ENCODE measurements at places on chromosomes 13 and 19.

DNA sequence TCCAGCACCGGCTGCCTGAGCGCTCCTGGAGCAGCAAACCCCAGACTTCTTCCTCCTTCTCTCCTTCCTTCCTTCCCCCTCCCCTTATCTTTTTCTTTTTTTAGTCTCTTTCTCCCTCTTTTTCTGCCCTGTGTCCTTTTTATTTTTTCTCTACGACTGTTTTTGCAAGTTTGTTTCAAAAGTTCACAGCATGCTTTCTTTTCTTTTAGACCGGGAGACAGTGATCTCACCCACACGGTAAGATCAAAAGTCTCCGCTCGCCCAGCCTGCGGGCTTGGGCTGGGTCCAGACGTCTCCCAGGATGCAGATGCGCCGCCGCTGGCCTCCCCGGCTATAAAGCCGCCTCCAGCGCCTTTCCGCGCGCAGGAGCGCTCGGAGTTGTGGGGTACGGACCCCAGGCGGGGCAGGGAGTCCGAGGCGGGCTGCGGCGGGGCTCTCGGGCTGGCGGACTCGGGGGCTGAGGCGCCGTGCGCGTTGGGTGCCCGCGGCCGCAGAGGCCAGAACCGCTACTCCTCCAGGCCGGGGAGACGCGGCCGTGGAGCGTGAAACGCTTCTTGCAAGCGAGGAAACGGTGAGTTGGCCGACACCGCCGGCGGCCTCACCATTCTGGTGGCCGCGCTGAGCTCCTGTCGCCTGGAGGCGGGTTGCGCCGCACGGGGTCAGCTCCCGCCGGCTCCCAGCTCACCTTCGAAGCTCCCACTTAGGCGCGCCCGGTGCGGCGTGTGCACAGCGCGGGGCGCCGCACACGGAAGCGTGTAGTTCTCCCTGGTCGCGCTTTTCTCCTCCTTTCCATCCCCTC is 2.0 kb upstream of the TSHZ3 start:
- DNase-seq, result no peak

- DNase-seq, result no peak
These were observed 15.6 kb downstream of the KDM4B start for GRCh38 chr19:4984438-4984990.

DNA sequence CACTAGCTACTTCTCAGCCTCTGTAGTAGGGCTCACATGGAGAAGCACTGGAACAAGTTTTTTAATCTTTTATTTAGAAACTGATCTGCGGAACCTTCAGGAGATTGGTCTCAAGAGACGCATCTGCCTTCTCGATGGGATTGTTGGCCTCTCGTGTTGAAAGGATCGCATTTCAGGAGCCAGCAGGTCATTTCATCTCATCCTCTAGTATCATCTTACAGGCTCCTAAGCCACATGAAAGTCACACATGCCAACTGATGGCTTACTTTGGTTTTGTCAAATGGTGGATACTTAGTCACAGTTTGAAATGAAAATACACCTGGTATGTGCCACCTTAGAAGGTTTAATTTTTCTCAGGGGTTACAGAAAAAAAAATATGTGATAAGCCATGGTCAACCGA is 1703.6 kb downstream of the EFNB2 start:
- DNase-seq, result no peak

GRCh38 chr13:112582263-112582662 is 5.7 kb downstream of the TUBGCP3 start:
- DNase-seq, result no peak

DNA sequence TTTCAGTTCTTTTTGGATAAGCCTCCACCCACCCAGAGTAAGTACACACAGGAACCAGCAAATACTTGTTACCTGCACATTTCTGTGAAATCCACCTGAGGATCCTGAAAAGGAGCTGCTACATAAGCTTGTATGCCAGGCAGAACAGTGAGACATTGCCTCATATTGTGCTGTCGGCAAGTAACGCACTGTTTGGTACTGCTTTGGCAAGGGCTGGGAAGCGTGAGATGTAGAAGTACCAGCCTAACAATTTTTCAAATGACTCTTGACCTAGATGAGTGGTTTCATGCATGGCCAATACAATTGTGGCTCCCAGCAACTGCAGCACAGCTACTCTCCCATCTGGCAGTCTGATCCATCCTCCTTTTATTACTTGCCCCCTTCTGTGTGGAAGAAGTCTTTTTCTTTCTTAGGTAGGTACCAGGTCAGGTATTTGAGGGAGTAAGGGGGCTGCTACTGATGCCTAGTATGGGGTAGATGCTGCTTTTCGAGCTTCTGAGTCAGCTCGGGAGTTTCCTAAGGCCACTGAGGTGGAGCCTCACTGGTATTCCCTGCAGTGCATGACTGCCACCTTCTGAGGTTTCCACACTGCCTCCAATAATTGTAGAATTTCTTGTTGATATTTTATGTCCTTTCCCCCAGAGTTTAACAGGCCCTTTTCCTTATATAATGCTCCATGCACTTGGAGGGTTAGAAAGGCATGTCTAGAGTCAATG is 52.2 kb downstream of the ZNF737 start:
- DNase-seq, result no peak

- no peak for DNase-seq
These were observed 581 bp downstream of the RCBTB1 start for GRCh38 chr13:49584771-49585182.

DNA sequence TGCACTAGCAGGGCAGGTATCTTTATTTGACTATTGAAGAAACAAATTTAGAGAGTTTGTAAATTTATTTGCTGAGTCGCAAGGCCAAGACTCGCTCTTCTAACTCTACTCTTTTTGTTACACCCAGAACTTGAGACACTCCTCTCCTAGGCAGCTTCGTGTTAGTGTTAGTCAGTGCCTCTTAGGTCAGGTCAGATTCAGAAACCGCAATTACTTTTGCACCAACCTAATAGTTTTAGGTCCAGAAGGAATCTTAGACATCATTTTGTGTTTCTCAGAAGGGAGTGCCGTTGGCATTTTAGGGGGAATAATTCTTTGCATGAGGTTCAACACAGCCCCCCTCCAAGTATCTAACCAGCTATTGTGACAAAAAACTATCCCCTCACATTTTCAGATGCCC is 8.8 kb downstream of the GPR180 start:
- no peak for DNase-seq

- DNase-seq, result no peak
These were observed 46.7 kb downstream of the CYP4F22 start for GRCh38 chr19:15555021-15555420.

DNA sequence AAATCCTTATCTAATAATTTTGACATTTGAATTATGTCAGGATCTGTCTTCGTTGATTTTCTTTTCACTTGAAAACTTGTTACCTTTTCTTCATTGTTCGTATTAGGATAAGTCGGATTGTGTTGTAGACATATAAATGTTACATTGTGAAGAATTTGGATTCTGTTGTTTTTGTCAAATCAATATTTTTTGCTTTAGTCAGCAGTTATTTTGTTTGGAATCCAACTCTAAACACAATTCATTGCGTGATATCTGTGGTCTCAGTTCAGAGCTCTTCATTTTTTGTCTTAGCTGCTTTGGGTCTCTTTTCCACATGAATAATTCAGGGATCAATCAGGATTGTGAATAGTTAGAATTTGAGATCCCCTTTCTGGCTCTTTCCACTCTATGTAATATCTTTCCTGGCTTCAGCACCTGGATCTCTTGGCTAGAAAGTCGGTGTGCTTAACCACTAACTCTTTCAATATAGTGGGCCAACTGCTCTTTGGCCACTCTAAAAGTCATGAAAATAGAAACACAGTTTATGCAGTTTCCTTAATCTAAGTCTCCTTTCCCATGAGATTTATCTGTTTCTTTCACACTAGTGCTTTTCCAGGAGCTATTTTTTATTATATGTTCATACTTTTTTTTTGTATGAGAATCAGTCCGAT is 2494.2 kb upstream of the PCDH20 start:
- DNase-seq, result no peak

DNA sequence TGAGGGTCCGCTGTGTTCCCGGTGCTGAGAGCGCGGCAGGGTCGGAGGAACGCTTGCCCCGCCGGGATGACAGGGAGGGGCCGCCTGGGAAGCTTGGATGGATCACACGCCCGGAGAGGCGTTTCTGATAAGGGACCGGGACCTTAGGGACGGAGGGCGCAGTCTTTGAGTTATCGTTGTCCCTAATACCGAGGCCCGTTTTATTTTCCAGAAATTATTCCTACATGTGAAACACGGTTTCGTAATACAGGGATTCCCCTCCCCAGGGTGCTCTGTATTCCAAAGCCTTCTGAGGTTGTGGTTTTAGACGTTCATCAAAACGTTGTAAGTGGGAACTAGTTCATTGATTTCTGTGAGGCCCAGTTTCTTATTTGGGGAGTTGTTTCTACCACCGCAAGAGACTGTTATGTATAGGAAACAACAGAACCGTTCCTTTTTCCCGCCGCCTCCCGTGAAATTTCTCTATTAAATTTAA is 752 bp downstream of the PDCD5 start:
- no peak for DNase-seq

- DNase-seq, result no peak
These were observed 423 bp downstream of the LSM14A start for GRCh38 chr19:34172661-34173192.

DNA sequence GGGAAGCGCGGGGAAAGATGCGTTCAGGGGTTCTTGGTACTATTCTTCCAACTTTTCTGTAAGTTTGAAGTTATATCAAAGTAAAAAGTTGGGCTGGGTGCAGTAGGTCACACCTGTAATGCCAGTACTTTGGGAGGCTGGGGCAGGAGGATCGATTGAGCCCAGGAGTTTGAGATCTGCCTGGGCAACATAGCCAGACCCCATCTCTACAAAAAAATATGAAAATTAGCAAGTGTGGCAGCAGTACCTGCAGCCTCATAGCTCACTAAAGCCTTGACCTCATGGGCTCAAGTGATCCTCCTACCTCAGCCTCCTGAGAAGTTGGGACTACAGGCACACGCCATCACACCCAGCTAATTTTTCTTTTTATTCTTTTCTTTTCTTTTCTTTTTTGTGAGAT is 12.4 kb upstream of the ZNF77 start:
- DNase-seq, result no peak

DNA sequence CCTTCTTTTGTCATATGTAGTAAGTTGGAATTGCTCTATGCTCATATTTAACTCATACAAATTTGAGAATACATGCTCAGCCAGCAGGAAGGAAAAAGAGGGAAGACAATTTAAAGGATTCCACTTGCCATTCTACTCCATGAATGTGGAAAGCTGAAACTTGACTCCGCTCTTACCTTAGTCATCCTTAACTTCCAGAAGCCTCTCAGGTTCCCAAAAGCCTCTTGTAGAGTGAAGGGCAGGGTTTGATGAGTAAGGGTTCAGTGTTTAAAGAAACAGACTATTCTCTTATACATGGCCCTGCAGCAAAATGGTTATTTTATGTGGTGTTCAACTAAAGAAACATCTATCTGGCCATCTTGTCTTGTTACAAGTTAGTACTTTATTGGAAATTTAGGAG is 27.1 kb downstream of the FAM124A start:
- DNase-seq, result no peak

GRCh38 chr13:23959231-23959862 is 62.0 kb upstream of the C1QTNF9B start:
- DNase-seq, result no peak

GRCh38 chr13:44605275-44605674 is 29.1 kb upstream of the TSC22D1 start:
- DNase-seq, result no peak

GRCh38 chr19:16018106-16018755 is 58.1 kb upstream of the TPM4 start:
- no peak for DNase-seq

- peak; percentile 36 for DNase-seq
These were observed 200.2 kb downstream of the COL4A1 start for GRCh38 chr13:110106726-110107125.

DNA sequence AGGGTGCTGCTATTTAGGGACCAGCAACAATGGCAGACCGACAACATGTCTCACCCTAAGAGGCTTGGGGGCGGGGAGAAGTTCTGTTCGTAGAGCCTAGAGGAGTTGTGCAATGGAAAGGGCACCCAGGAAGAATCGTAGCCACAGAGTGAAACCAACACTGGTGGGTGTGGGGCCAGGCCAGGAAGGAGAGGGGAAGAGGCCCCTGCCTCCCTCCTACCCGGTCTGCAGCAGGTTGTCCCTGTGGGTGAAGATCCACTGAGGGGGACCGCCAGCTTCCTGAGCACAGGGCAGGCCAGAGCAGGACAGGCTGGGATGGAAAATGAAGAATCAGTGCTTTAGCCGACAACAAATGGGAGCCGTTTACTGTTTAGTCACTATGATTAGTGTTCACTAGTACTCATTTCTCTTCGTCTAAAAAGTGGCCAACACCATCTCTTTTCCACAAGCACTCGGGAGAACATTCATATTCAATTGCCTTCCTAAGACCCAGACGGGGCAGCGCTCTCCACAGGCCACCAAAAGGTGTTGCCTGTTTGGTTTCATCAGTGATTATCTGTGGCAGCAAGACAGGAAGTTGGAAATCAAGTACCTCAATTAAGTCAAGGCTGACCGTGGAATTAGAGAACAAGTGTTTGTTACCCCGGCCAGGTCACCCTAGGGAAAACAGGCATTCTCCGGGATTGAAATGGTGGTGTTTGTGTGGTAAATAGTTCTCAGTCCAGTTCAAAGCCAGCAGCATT is 1.1 kb upstream of the ATP11A start:
- no peak for DNase-seq

DNA sequence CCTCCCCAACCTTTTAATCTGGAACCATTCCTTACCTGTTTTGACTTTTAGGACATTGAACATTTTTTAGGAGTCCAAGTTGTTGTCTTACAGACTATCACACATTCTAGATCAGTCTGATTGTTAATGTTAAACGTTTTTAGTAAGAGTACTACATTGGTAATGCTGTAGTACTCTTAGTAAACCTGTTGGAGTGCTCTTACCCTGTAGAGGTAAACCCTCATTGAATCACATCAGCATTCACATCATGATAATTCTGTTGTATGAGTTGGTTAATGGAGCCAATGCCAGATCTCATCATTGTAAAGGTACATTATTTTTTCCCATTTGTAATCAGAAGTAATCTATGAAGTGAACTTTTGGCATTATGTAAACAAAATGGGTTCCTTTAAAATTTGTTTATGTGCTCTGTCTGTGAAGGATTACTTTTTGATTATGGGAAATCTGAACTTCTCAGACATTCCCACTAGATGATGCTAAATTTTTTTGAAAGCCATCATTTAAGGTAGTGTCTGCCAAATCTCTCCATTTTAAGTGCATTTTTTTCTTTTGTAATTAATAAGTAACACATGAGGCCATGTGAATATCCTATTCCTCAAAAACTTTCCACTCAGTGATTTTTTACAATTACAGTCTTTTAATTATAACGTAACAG is 55.2 kb downstream of the VWA8 start:
- DNase-seq, result no peak

DNA sequence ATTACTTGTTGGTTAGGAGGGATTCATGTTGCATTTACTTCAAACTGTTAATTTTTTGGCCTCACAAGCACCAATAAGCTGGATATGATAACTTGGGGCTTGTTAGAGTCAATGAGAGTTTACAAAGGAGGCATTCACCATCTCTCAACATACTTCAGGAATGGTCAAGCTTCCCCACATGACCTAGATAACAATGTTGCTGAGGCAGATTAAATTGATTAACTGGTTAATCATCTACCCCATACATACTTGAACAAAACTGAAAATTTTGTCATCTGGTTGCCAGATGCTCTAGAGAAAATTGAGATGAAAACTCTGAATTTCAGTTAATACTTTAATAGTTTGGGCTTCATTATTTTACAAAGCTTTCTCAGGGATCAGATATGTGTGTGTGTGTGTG is 43.0 kb upstream of the UBL3 start:
- no peak for DNase-seq
